ENCODE measurements at places on chromosomes 12 and 14.

DNA sequence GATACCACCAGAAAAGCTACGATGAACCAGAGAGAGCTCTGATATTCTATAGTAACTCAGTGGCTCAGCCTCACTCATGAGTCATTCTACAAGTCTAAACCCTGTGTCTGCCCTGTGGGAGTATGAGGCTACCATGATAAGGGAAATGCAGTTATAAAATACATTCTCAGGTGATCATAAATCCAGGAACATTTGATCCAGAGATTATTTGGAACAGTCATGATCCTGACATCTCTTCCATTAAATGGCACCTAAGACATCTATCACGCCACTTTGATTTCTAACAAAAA, 202.6 kb upstream of the RASSF8 start:
- DNase-seq, result no peak

DNA sequence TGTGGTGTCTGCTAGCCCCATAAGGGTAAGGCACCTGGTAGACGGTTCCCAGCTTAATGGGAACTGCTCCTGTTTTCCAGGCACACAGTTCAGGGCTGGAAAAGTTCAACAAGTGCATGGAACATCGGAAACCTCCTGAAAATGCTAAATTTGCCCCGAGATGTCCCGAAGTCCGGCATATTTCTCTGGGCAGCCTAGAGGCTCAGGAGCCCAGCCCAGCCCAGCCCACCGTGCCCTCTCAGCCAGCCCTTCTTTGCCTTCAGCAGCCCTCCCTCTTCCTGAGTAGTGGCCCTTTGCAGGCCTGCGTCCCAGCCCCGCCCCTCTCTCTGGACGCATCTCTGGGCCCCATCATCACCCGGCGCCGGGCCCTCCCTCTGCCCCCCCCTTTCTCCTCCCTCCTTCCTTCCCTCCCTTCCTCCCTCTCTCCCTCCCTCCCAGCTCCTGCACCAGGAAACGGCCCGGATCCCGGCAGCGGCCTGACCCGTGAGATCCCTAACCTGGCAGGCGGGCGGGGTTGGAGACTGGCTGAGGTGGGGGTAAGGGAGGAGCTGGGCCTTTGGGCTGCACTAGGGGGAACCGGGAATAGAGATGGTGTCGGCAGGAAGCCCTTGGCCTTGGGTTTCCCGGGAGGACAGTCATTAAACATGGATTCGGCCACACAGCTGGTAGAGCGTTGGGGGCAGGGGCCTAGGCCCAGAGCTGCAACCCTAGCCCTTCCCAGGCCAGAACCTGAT, at the start of gene BCL2L2:
TSS of gene BCL2L2 (plus strand) at position 422 of the 734 bp plus-strand sequence. CDS start 935 bp downstream, outside the sequence.
- no peak for DNase-seq

- no peak for DNase-seq
These were observed 291.0 kb downstream of the SNAPC1 start for GRCh38 chr14:62053188-62053587.

GRCh38 chr14:103160321-103161053, 37.2 kb downstream of the TNFAIP2 start:
- no peak for DNase-seq

- no peak for DNase-seq
These were observed 991.4 kb downstream of the NRXN3 start for GRCh38 chr14:79161571-79161970.

- no peak for DNase-seq
These were observed 117.2 kb downstream of the SAMD4A start for GRCh38 chr14:54683882-54684794.

DNA sequence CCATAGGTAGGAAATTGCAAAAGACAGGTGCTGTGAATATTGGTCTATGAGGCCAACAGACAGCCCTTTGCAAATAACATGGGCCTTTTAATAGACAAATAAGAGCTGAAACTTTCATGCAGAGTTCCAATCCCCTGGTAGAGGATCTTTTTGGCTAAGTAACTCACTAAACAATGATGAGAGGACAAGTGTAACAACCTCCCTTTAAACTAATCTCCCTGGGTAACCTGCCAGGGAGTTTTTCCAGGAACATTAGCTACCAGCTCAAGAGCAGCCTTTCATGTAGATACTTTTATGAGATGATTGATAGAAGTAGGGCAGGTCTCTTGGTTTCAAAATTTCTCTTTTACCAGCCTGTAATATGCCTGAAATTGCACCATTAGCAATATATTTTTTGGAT, 13.8 kb upstream of the CACNA1C start:
- no peak for DNase-seq

Measured in stimulated activated CD8-positive, alpha-beta memory T cell treated with anti-CD3 and anti-CD28 coated beads, Interleukin-4, amount 100 ng/mL, for 4 hours (primary cell).